ENCODE measurements at places on chromosomes 5 and 9. TPM values are rescaled to one million over a fixed set of nuclear protein-coding genes. Genes with fewer than 3 reads are reported as not detected.

DNA sequence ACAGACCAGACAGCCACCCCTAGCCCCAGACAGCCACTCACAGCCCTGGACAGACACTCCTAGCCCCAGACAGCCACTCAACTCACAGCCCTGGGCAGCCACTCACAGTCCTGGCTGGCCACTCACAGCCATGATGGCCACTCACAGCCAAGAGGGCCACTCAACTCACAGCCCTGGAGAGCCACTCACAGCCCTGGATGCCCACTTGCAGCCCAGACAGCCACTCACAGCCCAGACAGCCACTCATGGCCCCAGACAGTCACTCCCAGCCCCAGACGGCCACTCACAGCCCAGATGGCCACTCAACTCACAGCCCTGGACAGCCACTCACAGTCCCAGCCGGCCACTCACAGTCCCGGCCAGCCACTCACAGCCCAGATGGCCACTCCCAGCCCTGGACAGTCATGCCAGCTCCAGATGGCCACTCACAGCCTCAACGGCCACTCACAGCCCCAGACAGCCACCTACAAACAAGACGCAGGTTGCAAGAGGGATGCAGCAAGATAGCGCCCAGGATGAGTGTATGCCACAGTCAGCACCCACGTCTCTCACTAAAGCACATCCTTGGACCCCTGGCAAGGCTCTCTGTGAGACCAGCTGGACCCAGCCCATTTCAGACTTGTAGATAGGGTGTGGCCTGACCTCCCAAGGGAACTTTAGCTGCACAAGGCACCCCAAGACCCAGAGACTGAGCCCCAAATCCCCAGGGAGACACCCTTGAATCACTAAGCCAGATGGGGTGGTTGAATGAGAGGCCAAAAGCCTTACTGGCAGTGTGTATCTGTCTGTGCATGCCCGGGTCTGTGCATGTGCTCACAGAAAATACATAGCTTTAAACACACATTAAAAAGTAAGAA is 22.4 kb downstream of the ZDHHC11B start:
- H3K4me3 ChIP-seq: no peak overlapping the region
- no peaks in the 10 kb centered on the region for H3K36me3 ChIP-seq
- no peaks in the 10 kb centered on the region for H3K4me1 ChIP-seq
- H3K27me3 ChIP-seq: no peaks in the 10 kb centered on the region
- no peak overlapping the region for H3K27ac ChIP-seq

DNA sequence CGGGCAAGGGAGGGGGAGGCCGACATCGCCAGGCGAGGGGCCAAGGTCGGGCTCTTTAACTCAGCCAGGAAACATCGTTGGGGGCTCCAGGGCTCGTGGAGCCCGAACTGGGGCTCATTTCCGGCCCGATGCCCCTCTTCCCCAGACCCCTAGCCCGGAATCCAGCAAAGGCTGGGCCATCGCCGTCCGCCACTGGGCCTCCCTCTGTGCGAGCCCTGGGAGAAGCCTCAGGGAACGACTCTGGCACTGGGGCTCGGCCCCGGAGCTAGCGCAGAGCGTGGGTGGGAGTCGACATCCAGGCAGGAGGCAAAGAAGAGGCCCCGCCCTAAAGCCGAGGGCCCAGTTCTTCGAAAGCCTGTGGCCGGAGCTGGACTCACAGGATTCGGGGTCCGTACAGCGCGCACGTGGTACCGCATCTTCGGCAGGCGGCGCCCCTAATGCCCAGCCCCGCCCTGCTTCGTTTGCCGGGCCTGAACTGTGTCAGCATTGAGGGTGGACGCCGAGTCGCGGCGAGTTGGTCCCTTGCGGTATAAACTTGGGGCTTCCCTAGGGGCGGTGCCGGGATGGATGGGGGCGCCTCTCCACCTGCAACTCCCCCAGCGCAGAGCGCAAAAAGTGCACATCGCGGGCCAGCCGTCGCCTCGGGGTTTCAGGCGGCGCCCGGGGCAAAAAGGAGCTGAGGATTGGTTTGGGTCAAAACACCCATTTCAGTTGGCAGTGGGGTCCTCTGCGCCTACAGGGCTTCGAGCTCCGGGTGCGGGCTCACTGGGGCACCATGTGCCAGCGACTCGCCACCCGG is 3.6 kb upstream of the PAX5 start:
- no peaks in the 10 kb centered on the region for H3K4me1 ChIP-seq
- H3K36me3 ChIP-seq: no peaks in the 10 kb centered on the region
- H3K27ac ChIP-seq: no peak overlapping the region
- peaks cover 29% of the 10 kb centered on the region for H3K27me3 ChIP-seq
- no peak for DNase-seq

DNA sequence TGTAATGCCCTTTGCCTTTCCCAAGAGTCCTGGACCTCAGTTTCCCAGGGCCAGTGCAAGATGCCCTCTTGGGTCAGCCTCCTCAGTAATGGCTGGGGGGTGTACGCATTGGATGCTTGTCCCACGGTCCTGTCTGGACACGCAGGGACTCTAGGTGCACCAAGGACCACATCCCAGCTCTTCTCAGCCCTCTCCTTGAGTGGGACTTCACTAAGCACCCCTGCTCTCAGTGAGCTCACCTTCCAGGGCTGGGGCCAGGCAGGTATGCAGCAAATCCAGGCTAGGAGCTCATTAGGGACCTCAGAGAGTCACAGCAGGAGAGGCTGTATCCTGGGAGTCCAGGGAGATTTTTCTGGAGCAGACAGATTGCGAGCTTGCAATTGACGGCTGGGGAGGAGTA is 59.8 kb downstream of the MACROH2A1 start:
- H3K27ac ChIP-seq: no peak overlapping the region
- peaks cover 50% of the 10 kb centered on the region for H3K36me3 ChIP-seq
- H3K27me3 ChIP-seq: no peaks in the 10 kb centered on the region
- no peaks in the 10 kb centered on the region for H3K4me1 ChIP-seq
- DNase-seq: no peak

DNA sequence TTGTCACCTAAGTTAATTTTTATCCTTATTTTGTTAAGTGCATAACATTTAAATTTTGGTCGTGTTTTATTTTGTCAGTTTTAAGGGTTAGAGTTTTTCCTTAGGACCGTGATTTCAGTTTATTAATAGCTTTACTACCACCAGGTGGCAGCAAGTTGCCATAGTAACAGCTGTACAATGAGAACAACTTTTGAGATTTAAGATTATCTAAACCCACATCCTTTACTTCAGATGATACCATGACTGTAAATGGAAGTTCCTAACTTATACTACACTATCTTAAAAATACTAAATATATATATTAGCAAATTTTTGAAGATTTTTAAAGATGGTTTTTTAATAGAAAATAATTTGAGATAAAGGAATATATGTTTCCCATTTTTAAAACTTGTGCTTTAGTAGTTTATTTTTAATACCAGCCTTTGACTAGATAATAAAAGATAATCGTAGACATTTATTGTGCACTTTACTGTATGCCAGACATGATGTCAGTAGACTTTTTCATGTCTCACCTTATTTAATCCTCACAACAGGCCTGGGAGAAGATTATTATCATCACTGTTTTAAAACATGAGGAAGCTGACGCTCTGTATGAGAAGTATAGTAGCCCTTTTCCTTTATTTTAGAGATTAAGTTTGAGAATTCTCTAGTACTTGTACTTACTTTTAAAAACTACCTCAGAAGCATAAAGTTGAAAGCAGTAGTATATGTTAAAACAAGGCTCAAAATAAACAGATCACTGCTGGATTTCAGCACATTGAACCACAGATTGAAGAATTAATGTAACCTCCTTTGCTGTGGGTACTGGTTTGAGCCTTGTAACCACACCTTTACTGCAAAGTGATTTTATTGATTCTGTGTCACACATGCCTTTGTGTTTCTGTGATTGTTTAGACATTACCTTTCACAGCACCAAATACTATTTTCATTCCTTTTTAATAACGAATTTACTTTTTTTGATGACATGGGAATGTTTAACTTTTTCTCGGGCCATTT is 27.5 kb downstream of the SREK1 start:
- no peaks in the 10 kb centered on the region for H3K27me3 ChIP-seq
- H3K4me3 ChIP-seq: no peak overlapping the region
- H3K27ac ChIP-seq: no peak overlapping the region
- H3K4me1 ChIP-seq: no peaks in the 10 kb centered on the region
- H3K36me3 ChIP-seq: peaks cover 33% of the 10 kb centered on the region
- DNase-seq: no peak

- no peak for DNase-seq
- H3K27ac ChIP-seq: no peak overlapping the region
- no peaks in the 10 kb centered on the region for H3K4me1 ChIP-seq
- no peaks in the 10 kb centered on the region for H3K27me3 ChIP-seq
Measured at GRCh38 chr5:14495301-14495700, 86.3 kb upstream of the OTULINL start.

- no peaks in the 10 kb centered on the region for H3K27me3 ChIP-seq
- no peaks in the 10 kb centered on the region for H3K36me3 ChIP-seq
- DNase-seq: no peak
- H3K27ac ChIP-seq: no peak overlapping the region
Measured at GRCh38 chr5:28369418-28369817, 1331.0 kb upstream of the CDH9 start.

GRCh38 chr5:98768160-98768959 is 5.1 kb upstream of the RGMB start:
- H3K27ac ChIP-seq: peak overlapping the region; percentile 12
- peaks cover 6% of the 10 kb centered on the region for H3K27me3 ChIP-seq
- H3K4me3 ChIP-seq: peak overlapping the region; percentile 59

DNA sequence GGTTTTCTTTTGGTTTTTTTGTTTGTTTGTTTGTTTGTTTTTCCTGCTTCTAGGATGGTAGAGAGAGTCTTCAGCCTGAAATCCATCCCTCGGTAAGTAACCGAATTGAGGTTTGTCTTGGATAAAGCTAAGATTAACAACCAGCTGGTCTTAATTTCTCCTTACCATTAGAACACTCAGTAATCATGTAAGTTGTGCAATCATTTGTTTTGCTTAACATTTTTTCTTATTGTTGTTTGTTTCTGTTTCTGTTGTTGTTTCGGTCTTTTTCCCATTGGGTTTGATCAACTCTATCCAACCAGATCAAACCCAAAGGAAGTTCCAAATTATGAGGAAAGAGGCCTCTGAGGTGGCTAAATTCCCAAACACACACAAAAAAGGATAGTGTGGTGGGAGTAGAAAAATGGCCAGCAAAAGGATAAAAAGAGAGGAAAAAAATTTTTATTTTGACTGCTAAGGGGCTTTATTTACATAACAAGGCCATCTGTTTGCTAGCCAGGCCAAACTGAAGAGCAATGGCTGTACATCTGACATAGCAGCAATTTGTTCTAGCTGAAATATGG is 49.6 kb upstream of the ANKRD31 start:
- no peak for DNase-seq
- H3K4me3 ChIP-seq: no peak overlapping the region
- H3K27ac ChIP-seq: no peak overlapping the region
- H3K36me3 ChIP-seq: no peaks in the 10 kb centered on the region

GRCh38 chr5:142181547-142182163 is 73.1 kb downstream of the NDFIP1 start:
- no peaks in the 10 kb centered on the region for H3K36me3 ChIP-seq
- no peaks in the 10 kb centered on the region for H3K27me3 ChIP-seq
- no peaks in the 10 kb centered on the region for H3K4me1 ChIP-seq
- no peak overlapping the region for H3K4me3 ChIP-seq
- no peak for DNase-seq
- H3K27ac ChIP-seq: no peak overlapping the region

- DNase-seq: no peak
- no peak overlapping the region for H3K4me3 ChIP-seq
- peaks cover 49% of the 10 kb centered on the region for H3K27me3 ChIP-seq
- no peaks in the 10 kb centered on the region for H3K4me1 ChIP-seq
- H3K27ac ChIP-seq: no peak overlapping the region
- H3K36me3 ChIP-seq: no peaks in the 10 kb centered on the region
Measured at GRCh38 chr5:168198359-168198758, 93.1 kb upstream of the WWC1 start.

- H3K27me3 ChIP-seq: no peaks in the 10 kb centered on the region
- no peak overlapping the region for H3K27ac ChIP-seq
- peaks cover 4% of the 10 kb centered on the region for H3K36me3 ChIP-seq
- no peak for DNase-seq
- no peak overlapping the region for H3K4me3 ChIP-seq
Measured at GRCh38 chr5:69308046-69308553, 24.5 kb downstream of the CCDC125 start.

DNA sequence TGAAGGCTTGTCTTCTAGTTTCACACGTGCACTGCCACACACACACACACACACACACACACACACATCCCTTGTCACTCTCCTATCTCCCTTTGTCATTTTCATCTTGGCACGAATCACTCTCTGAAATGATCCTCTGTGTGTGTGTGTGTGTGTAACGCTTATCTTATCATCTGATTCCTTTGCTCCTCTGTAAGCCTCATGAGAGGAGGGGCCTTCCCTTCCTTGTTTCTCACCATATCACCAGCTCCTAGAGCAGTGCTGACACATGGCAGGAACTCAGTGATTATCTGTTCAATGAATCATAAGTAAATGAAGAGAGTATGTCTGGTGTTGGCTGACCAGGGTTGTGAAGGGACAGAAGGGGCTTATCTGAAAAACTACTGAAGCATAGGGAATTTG is 53.3 kb downstream of the PDE4D start:
- H3K4me3 ChIP-seq: no peak overlapping the region
- no peaks in the 10 kb centered on the region for H3K4me1 ChIP-seq
- no peak overlapping the region for H3K27ac ChIP-seq
- peaks cover 7% of the 10 kb centered on the region for H3K27me3 ChIP-seq
- DNase-seq: no peak

Gene GLRA1
- not detected for total RNA-seq

Gene MACIR
- total RNA-seq: 10.4 TPM

Gene BTNL9
- 11.7 TPM for total RNA-seq

Gene PDE6A
- not detected for total RNA-seq
